Left renal cortex interstitium (tissue), 4 donors: ENCODE measurements at places on chromosomes 7 and 10.

GRCh38 chr10:126558881-126559280, 111.6 kb downstream of the C10orf90 start:
- no peak for DNase-seq

- DNase-seq: no peak
Observed at GRCh38 chr10:71161425-71161824, 50.9 kb upstream of the UNC5B start.

DNA sequence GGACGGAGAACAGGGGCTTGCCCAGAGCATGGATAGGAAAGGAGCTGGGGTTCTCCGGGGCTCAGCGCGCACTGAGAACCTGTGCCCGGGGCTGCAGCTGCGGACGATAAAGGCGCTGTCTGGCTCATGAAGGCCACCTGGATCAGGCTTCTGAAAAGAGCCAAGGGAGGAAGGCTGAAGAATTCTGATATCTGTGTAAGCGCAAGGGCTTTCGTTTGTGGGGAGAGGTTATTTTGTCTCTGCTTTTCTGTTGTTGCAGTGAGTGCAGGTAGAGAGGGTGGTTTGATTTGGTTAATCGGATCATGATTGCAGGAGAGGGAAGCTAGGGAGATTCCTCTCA, 250.5 kb downstream of the NSUN6 start:
- DNase-seq: no peak

- DNase-seq: no peak
Observed at GRCh38 chr10:91569522-91569921, 63.3 kb downstream of the PPP1R3C start.

- DNase-seq: no peak
Observed at GRCh38 chr7:39583539-39583938, 17.3 kb downstream of the YAE1 start.

- DNase-seq: peak; percentile 36
Observed at GRCh38 chr10:94293354-94293753, 69.4 kb downstream of the NOC3L start.

GRCh38 chr10:301536-301935, 166.3 kb downstream of the ZMYND11 start:
- no peak for DNase-seq

GRCh38 chr10:21993360-21994001, 10.0 kb downstream of the DNAJC1 start:
- DNase-seq: no peak

- no peak for DNase-seq
Observed at GRCh38 chr7:55065511-55066229, 46.9 kb downstream of the EGFR start.

- DNase-seq: no peak
Observed at GRCh38 chr10:82674036-82674435, 799.0 kb downstream of the NRG3 start.

DNA sequence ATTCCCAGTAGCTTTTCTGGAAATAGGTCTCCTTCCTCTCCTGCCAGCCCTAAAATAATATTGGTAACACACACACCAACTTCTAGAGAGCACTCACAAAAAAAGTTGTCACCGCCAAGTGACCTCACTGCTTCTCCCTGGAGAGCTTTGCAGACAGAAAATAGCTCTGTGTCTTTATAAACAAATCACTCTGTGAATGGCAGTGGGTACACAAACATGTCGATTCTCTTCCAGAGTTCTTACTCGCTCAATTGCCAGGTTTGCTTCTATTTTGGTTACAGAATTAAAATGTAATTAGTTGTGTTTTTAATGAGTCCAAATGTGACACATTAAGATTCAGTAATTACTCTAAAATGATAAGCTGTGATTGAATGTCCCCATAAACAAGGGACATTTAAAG, 649.2 kb upstream of the C7orf33 start:
- no peak for DNase-seq

GRCh38 chr10:127888521-127889312, 4.0 kb downstream of the CLRN3 start:
- no peak for DNase-seq

DNA sequence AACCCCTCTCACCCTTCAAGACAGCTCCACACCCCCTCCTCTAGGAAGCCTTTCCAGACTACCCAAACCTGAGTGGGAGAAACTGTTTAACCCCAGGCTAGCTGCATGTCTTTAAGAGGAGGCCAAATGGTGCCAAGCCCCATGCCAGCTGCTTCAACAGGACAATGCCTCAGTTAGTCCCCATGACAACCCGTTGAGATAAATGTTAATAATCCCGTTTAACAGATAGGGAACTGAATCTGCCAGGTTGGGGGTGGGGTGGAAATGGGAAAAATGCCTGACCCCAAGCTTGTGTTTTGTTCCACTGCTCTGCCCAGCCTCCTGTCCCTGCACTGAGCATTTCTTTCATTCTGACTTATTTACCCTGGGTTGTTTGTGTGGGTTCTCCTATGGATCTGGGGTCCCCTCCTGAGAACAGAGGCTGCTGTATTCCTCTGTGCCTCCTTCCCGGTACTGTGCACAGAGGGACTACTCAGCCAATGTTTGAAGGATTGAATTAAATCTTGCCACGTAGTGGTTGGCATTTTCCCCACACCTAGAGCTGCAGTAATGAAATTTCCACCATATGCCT, 452.6 kb upstream of the ZMIZ1 start:
- no peak for DNase-seq

DNA sequence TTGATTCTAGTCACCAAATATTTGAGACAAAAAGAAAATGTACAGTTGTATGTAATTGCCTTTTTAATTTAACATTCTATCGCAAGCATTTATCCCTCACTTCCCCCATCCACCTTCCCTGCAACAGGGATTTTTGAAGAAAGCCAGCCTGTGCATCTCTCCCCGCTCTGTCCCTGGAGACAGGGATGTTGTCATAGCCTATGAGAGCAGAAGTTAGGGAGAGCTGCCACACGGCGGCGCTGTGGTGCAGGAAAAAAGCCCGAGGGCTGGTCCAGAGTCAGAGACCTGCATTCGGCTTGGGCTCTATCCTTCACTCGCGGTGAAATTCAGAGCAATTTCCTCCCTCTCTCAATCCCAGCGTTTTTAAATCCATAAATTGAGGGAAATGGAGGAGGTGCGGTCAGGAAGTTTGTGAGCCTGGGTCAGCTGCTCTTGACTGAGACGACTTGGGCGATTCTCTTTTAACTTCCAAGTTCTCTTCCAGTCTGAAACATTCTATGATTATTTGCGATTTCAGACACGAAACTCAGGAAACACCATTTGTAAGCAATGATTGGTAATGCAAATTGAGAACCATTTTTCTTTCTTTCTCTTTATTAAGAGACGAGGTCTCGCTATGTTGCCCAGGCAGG, 17.5 kb downstream of the HKDC1 start:
- DNase-seq: no peak

DNA sequence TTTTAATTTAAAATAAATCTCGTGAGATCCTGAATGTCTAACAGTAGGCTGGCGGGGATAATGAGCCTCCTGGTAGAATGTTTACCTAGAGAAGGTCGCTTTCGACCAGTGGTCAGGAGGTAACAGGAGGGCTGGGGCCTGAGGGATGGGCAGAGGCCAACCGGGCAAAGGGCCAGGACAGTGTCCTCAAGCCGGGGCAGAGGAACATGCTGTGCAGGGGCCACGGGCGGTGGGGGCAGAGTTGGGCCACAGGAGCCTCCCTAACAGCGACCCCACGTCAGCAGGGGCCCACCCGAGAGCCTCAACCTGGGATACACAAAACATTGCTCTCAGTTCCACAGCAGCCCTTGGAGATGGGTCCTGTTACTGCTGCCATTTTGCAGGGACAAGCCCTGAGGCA, 14.5 kb downstream of the CFAP46 start:
- DNase-seq: no peak

DNA sequence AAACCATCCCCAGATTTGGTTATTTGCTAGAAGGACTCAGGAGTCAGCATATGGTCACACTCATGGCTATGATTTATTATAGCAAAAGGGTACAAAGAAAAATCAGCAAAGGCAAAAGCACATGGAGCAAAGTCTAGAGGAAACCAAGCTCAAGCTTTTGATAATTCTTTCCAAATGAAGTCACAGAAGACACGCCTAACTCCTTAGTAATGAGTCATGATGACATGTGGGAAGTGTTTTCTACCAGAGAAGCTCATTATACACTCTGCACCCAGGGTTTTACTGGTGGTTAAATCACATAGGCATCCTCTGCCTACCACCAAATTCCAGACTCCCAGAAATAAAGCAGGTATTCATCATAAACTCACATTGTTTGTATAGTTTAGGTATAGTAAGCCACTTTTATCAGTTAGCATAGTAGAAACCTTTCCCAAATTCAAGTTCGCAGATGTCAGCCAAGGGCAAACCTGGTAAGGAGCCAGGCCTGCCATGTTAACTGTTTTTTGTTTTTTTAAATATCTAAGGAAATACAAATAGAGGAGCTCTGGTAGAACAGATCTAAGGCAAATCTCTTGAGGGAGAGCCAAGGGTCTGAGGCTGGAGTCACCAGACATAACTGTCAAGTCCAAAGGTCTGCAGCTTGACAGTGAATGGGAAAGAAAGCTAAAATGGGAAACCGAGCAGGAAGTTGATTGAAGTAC, 15.4 kb upstream of the HIBADH start:
- DNase-seq: no peak

DNA sequence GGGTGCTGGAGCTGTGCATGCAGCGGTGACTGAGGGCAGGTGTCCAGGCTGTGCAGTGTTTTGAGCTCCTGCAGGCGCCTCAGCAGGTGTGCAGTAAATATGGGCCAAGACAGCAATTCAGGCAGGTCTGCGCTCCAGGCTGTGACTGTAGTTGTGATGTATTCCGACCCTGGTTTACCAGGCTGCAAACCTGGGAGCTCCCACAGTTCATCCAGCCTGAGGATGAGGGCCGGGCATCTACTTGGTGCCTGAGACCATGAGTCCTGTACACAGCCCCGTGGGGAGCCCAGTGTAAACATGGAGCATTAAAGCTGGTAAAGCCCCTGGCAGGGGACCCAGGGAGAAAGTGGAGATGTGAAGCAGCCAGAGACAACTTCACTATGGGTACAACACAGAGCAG, 82.8 kb downstream of the VOPP1 start:
- no peak for DNase-seq

GRCh38 chr10:90530521-90530920, 327.3 kb downstream of the HTR7 start:
- no peak for DNase-seq

DNA sequence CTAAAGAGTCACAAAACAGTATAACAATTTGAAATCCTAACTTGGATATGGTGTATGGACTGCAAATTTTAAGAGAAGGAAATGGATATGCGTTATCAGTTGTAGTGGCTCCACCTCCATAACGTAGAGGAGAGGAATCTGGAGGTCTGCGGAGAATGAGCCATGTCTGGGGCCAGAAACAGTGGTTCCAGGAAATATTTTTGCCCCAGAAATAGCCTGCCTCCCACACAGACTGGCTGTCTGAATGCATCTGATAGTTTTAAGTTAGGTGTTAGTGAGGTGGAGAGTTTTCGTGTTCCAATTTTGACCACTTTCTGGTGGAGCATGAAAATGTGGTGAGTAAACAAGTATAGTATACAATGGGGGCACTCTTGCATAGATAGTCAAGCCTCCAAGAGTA, 1.6 kb downstream of the PHTF2 start:
- no peak for DNase-seq

- peak; percentile 45 for DNase-seq
Observed at GRCh38 chr10:92291921-92292845, 1.2 kb downstream of the MARCHF5 start.

DNA sequence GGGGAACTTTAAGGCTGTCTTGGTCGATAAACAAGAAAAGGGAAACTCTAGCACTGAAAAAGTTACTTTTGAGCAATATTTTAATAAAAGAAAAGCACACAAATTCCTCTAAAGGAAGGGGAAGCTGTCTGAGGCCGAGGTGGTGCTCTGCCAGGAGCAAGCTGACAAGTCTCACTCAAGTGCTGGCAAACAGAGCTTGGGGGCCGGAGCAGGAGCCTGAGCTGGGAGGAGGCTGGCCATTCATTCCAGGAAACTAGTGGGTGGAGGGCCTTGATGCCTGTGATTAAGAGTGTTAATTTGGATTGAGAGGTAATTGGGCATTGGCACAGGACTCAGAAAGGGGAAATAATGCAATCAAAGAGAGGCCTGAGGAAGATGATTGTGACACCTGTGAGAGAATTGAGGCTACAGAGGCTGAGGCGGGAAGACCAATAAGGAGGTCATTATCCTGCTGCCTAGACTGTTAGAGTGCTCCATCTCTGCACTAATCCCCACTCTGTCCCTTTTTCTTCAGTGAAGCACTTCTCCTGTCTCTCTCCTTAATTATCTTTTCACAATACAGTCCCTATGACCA, 154.9 kb upstream of the COL1A2 start:
- DNase-seq: no peak

- no peak for DNase-seq
Observed at GRCh38 chr7:132709971-132710567, 133.8 kb upstream of the PLXNA4 start.

DNA sequence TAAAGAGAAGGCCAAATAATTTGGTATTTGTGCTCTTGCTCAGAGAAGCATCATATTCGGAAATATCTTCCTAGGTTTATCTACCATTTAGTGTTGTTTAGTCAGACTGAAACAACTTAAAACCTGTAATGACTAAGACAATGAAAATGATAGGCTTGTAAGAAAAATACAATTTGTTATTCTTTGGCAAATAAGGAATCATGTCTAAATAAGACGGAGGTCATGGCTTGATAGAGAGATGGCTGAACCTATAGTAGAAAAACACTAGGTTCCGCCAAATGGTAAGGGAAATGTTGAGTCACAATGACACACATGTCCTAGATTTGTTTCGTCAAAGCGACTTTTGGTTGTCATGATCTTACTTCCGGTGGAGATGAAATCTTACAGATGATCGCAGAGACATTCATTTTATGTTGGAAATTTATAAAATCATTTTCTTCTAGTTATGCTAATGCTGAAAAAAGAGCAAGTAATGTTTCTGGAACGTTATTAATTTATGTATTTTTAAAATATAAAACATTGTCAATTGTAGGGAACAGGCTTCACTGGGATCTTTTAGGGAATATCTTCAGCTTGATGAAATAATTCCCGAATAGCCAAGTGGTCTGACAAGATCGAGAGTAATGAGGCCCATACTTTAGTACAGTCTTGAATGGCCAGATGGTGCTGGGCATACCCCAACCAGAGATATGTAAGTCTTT, 1.0 kb downstream of the SRGN start:
- no peak for DNase-seq

GRCh38 chr10:93438613-93439253, 43.4 kb downstream of the MYOF start:
- DNase-seq: no peak

GRCh38 chr7:66055321-66055956, 20.2 kb upstream of the ASL start:
- DNase-seq: no peak

DNA sequence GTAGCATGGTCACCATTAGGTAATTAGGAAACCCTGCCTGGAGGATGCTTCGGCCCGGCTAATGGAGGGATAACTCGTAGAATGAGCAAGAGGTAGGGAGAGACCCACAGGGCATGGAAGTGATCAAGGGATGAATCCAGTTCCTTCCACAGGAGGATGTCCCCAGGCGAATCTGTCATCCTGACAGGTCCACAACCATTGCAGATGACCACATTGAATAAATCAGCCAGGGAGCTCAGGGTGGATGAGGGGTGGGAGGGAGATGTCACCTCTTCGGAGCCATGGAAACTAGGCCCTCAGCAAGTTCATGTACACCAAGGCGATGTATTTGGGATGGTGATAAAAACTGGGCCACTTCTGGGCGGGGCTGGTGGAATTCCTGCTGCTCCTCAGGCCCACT, 28.5 kb downstream of the SH3PXD2A start:
- DNase-seq: no peak

- DNase-seq: no peak
Observed at GRCh38 chr7:99137411-99138180, 6.3 kb downstream of the SMURF1 start.

- DNase-seq: no peak
Observed at GRCh38 chr10:97190450-97190849, 4.7 kb upstream of the SLIT1 start.
